ENCODE measurements at places on chromosomes 11 and 22. TPM values are rescaled to one million over a fixed set of nuclear protein-coding genes. Genes with fewer than 3 reads are reported as not detected.

The PRAME gene
- not detected for polyA plus RNA-seq

The RASGRP2 gene
- polyA plus RNA-seq, result 64.0 TPM

The FGF3 gene
- not detected for polyA plus RNA-seq

The ARVCF gene
- 40.3 TPM for polyA plus RNA-seq

The BRSK2 gene
- 2.7 TPM for polyA plus RNA-seq

The MRGPRF gene
- 9.7 TPM for polyA plus RNA-seq

The CHRM1 gene
- 1.6 TPM for polyA plus RNA-seq

The IL10RA gene
- not detected for polyA plus RNA-seq

The SPCS2 gene
- polyA plus RNA-seq, result 430 TPM

The FAM111B gene
- polyA plus RNA-seq, result 3.5 TPM
